ENCODE measurements at places on chromosomes 3 and 15. TPM values are rescaled to one million over a fixed set of nuclear protein-coding genes. Genes with fewer than 3 reads are reported as not detected.

SCG3 gene
- total RNA-seq: not detected

GRCh38 chr3:169965562-169966427 lies 812 bp upstream of the SEC62 start:
- DNase-seq: no peak

DNA sequence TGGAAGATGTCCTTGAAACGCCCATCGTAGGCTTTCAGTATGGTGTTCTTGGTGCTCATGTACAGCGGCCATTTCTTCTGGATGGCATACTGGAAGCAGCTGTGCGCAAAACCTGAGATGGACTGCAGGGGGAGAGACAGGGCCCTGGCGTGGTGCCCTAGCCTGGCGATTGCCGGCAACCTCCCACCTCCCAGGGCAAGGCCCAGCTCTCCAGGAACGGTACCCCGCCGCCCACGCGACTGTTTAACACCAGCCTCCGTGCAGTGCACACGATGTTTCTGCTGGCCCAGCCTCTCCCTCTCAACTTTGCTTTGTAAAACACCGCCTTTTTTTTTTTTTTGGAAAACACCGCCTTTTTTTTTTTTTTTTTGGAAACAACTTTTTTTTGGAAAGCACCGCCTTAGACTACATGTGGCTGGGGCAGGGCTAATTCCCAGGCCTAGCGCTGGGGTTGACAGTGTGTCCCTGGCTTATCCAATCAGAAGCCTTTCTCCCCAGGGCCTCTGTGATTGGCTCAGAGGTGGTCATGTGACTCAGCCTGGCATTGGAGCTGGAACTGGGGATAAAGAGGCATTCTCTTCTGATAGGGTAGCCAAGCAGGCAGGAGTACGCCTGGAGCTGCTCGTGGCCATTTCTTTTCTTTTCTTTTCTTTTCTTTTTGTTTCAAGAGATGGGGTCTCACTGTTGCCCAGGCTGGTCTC lies 14.7 kb downstream of the IDH2 start:
- no peak for DNase-seq

PRR20G gene
- not detected for total RNA-seq

DNA sequence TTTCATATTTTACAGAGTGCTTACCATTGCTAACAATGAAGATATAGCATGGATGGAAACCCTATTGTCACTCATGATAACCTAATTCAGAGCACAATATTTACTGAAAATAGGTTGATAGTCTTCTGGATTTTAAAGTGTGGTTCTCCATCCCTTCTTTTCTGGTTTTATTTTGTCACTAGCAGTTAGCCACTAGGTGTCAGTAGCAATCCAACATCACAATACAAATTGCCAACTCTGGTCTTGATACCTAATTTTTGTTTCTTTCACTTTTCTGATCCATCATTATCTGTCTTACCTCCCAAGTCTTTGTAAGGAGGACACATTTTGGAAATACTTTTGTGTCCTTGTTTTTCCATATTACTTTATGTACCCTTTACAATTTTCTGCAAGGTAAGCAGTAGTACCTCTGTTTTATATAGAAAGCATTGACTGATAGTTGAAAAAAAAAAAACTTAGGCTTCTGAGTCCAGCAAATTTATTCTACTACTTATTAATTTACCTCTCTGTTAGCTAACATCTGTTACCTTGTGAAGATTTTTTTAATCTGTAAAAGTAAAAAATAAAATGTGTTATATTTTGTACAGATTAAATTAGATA lies 28.3 kb upstream of the CRYBG3 start:
- DNase-seq: peak; percentile 78

- no peak for DNase-seq
These were observed 202.6 kb downstream of the UACA start for GRCh38 chr15:70560617-70561328.

GRCh38 chr3:102545276-102545675 lies 110.5 kb downstream of the ZPLD1 start:
- no peak for DNase-seq

DNA sequence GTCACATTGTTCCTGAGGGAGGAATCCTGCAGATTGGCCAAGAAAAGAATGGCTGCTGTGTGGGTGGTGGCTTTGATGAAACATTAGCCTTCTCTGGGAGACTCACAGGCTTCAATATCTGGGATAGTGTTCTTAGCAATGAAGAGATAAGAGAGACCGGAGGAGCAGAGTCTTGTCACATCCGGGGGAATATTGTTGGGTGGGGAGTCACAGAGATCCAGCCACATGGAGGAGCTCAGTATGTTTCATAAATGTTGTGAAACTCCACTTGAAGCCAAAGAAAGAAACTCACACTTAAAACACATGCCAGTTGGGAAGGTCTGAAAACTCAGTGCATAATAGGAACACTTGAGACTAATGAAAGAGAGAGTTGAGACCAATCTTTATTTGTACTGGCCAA lies 6.1 kb downstream of the PTX3 start:
- DNase-seq: no peak

- no peak for DNase-seq
These were observed 109.7 kb upstream of the GALNT15 start for GRCh38 chr3:16064642-16065414.

MNS1 gene
- total RNA-seq: not detected

DNA sequence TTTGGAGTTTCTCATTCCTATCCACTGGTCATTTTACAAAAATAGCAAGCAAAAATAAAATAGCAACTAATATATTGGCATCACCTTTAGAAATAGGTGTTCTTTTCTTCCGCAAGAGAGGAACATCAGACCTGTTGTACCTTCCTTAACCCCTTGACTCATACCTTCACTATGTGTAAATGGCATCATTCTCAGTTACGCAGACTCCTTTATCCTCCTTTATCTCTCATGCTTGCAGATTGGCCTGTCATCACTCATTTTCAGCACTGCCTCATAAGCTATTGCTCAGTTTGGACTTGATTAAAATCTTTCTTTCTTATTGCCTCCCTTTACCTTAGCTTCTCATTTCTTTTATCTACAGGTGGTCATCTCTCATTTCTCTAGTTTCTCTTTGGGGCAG lies 21.4 kb downstream of the ARHGEF26 start:
- no peak for DNase-seq

IDH3A gene
- total RNA-seq: 47.5 TPM

DNA sequence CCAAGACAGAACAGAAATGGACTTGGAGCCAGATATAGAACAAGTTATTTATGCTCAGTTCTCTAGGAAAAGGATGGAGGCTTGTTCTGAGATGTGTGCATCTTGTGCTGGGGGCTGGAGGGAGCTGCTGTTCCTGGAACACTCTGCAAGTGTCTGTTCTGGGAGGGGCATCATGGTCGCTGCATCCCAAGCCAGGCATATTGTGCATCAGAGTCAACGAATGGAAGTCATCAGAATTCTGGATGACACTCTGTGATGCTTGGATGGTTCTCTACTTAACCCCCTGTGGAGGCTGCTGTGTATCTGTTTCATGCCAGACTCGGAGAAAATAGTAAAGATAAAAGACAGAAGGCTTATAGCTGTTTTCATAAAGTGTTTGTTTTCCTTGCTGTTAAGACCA lies 34.7 kb downstream of the RPL22L1 start:
- no peak for DNase-seq

- DNase-seq: no peak
These were observed 252.1 kb downstream of the EPHA6 start for GRCh38 chr3:97066531-97066930.

CHST2 gene
- total RNA-seq: 2.0 TPM

DNA sequence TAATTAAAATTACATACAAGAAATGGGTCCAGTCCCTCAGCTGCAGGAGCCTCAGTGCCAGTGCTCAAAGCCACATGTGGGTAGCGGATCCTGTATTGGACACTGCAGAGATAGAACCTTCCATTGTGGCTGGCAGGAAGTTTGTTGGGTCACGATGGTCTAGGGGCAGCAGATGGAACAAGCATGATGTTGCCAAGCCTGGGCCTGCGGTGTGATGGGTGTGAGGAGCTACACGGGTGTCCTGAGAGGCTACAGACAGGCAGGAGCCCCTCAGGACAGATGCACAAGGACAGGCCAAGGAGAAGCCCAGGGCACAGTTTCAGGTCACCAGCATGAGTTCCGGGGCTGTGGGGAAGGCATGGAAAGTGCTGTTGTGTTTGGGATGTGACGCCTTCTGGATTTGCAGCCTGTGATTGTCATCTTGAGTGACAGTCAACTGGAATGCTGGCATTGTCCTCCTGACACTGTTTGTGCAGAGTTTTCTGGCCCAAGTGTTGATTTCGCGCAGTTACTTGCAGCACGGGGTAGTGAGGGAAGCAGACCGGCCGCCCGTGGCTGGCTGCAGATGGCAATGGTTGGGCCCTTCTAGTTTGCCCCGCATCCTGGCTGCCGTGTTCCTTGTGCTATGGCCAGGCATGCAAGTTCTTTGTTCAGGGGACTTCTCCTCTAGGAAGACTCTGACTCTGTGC lies 177.1 kb downstream of the NSMCE3 start:
- no peak for DNase-seq

- no peak for DNase-seq
These were observed 538.5 kb upstream of the NECTIN3 start for GRCh38 chr3:110533089-110533488.

- DNase-seq: no peak
These were observed 98.1 kb upstream of the STRIT1 start for GRCh38 chr3:155391551-155391958.

- no peak for DNase-seq
These were observed 41.9 kb upstream of the THBS1 start for GRCh38 chr15:39538936-39539335.

DNA sequence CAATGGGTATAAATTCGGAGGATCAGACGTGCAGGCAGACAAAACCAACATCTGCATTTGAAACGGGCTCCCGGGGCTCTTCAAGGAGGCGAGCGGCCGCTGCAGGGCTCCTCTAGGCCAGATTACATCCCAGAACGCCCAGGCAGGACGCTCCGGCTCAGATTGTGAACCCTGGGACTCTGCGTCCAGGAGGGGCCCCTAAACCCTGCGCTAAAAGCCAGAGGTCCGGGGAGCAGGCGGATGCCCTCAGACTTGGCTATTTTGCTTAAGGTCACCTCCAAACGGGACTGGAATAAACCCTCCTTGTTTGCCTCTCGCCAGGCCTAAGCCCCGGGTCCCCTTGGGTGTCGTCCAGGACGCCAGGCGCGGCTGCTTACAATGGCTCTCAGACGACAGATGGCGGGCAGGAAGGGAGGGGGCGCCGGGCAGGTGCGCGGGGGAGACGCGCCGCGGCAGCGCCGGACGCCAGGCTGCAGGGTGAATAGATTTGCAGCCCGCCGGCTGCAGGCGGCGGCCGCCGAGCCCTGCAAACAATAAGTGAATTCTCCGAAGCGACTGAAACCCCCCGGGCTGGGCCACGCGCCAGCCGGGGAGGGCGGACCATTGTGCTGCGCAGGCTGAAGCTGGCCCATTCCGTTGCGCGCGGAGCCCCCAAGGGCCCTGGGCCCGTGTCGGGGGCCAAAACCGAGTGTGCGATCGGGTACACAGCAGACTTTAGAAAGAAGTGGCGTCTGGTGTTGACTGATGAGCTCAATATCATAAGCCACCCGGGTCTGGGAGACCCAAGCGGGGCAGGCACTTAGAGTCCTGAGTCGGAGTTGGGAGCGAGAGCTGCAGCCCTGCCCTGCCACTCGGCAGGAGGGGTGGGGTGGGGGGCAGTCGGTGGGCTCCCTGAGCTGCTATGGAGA lies 32.3 kb upstream of the AMOTL2 start:
- no peak for DNase-seq

DNA sequence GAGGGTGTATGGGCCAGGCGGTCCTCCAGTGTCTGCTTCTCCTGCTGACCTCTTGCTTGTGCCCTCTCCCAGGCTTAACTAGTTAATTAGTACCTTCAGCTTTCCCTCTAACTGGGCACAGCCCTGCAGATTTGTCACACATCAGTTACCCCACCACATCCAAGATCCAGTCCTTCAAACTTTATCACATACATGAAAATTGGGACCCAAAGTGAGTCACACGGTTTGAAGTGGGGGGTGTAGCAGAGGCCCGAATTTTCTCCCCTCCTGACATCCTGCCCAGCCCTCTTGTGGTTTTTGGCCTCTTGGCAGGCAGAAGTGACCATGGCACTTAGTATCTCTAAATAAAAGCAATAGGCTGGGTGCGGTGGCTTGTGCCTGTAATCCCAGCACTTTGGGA lies 3.9 kb downstream of the MAPKAPK3 start:
- peak; percentile 50 for DNase-seq

- DNase-seq: no peak
These were observed 46.4 kb downstream of the MOBP start for GRCh38 chr3:39513791-39514369.
